ENCODE measurements at places on chromosomes 1 and 21.

- DNase-seq = no peak
These were observed 147.7 kb downstream of the DMRTA2 start for GRCh38 chr1:50275566-50275965.

DNA sequence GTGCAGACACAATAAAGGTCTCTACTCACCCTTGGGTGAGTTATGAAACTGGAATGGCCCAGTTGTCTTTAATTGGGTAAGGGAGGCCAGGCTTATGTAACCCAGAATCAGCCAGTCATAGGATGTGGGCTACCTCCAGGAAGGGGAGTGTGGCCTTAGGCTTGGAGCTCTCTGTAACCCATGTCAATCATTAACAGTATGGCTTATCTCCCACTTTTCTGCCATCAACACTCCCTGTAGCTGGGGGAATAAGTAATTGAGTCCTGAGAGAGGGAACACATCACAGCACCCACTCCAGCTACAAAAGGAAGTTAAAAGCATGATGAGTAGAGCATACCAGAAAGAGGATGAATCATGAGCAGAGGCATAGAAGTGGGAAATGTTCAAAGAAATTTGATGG, 327.0 kb upstream of the DUSP10 start:
- peak; percentile 57 for DNase-seq

GRCh38 chr1:54384918-54385726, 21.1 kb downstream of the SSBP3 start:
- no peak for DNase-seq

DNA sequence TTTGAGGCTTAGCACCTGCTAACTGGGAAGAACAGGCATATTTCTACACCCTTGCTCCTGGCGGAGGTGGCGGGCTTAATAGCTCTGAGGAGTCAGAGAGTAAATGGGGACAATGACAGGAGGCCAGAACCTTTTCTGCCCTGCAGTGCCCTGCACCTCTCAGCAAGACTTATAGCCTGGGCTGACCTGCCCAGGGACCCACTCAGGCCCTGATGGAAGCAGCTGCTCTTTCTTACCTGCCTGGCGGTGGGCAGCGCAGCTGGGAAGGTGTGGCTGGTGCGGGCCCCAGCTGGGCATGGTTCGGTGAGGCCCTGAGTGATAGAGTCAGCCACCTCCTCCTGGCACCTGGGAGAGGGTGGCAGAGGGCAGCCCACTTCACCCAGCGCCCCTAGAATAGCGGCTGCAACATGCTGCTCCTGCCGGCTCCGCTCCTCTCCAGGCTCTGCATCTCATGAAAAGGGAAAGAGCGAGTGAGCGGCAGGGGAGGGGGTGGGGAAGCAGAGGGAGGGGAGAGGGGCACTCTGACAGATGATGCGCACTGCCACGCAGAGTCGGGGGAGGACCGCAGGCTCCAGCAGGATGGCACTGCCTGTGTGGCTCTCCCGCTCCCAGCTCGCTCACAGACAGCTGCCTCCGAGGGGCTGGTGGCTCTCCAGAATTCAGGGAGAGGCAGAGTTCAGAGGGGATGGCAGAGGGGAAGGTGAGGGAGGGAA, at the start of gene RGS8:
Gene RGS8, minus strand, starts transcription at position 472 of the 713 bp plus-strand sequence. CDS start 14,938 bp downstream, outside the sequence.
- no peak for DNase-seq

DNA sequence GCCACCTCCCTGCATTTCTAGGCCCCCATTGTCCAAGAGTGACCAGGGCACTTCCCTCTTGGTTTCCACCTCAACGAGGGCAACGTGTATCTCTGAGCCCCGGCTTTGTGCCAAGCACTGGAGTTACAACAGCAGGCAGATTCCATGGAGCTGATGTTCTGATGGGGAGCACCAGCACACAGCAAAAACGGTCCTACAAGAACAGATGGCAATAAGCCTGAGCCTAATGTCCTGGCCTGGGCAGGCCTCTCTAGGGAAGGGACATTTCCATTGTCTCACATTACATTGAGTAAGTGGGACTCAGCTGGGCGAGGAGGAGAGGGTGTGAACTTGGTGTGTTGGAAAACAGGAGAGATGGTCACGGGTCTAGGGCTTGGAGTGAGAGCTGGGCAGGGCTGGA, 27.2 kb upstream of the NPPB start:
- no peak for DNase-seq

DNA sequence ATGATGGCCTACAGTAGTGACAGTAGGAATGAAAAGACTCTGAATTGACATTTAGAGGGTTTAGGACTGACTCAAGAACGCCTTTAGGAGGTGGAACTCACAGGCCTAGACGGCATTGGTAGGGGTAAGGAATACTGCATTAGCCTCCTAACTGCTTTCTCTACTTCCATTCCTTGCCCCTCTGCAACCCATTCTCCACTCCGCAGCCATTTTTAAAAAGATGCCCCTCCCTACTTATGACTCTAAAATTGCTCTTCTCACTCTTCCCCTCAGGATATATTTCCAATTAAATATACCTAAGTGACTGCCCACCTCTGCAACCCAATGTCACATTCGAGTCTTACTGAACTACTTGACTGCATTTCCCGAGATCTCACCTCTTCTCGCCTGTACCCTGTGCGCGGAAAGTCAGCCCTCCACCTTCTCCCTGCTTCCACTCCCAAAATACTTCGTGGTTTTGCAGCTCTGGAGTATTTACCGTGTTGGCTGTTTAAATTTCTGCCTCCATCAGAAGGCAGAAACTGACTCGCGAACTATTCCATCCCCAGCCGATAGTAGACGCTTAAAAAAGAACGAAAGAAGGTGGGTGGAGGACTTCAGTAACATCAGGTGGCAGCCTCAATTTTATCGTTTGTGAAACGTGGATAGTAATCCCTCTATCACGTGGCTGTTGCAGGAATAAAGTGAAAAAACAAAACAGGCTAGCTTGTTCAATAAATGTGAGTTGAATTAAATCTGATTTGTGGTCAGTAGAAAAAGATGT, 1.1 kb upstream of the YBX1 start:
- DNase-seq = peak; percentile 73

GRCh38 chr1:202165942-202166843, 5.8 kb upstream of the PTPN7 start:
- DNase-seq = no peak

DNA sequence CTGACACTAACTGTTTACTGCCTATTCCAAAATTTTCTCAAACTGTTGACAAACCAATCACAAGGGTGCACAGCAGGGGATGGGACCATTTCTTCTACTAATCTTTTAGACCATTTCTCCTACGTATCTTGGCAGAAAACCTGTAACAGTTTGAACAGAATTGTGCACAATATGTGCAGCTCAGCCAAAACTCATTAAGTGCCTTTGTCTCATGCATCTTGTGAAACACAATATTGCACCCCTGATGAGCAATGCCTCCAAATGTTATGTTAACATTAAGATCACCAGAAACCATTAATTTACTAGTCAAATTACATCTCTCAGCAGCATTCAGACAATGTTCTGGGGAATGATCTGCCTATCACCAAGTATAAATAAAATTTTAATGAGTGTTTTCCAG, 247.5 kb downstream of the NRIP1 start:
- DNase-seq = no peak

GRCh38 chr1:177479600-177479999, 308.8 kb downstream of the BRINP2 start:
- no peak for DNase-seq

GRCh38 chr21:42809577-42810475, 69.5 kb downstream of the WDR4 start:
- DNase-seq = no peak

DNA sequence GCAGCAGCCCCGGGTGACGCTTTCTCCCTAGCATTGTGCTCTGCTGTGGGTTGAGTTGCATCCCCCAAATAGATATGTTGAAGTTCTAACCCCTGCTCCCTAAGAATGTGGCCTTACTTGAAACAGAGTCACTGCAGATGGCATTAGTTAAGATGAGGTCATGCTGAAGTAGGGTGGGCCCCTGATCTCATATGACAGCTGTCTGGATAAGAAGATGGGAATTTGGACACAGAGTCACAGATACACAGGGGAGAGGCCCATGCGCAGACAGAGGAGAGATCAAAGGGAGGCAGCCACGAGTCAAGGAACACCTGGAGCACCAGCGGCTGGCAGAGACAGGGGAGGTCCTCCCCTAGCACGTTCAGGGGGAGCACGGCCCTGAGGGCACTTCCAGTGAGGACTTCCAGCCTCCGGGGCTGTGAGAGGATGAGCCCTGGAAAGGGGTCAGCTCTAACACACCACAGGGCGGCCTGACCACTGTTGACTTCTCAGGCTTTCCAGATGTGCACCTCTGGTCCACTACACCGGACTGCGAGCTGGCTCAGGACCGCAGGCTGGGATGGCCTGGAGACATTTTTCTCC, 46.4 kb downstream of the ABCG1 start:
- no peak for DNase-seq

GRCh38 chr21:33541105-33541711, 709 bp downstream of the GART start:
- peak; percentile 55 for DNase-seq

- DNase-seq = no peak
These were observed 633.9 kb upstream of the PTBP2 start for GRCh38 chr1:96087719-96088118.

GRCh38 chr1:156642265-156643048, 540 bp downstream of the BCAN start:
- no peak for DNase-seq

DNA sequence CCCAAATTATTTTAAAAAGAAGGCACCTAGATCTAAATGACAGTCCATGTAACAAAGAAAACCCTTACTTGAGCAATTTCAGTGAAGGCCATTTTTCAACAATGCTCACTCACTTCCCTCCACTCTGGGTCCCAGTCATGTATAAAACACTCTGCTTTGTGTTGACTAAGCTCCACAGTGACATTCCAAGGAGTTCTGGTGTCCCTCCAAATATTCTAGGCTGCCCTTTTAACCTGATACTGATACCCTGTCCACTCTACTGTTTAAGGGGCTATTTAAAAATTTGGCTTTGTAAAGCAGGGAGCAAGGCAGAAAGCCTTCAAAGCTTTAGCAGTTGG, 73.6 kb downstream of the GNG12 start:
- no peak for DNase-seq

GRCh38 chr1:55257958-55258357, 42.8 kb upstream of the USP24 start:
- DNase-seq = peak; percentile 36

DNA sequence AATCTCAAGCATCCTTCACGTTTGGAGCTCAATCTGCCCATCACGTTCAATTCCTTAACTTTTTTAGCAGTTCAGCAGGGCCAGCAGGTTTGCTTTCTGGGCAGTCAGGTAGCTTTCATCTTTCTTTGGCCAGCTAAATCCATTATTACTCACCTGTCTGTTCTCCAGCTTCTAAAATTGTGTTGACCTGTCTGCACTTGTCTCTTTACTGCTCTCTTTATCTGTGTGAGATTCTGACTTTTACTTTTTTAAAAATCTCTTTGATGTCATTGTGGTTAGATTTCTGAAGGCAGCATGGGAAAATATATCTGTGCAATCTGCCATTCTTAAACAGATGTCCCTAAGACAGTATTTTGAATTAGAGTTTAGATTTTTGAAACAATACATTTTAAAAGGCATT, 24.9 kb upstream of the CYYR1 start:
- DNase-seq = no peak

- no peak for DNase-seq
These were observed 26.3 kb downstream of the KCNA3 start for GRCh38 chr1:110648417-110648816.

DNA sequence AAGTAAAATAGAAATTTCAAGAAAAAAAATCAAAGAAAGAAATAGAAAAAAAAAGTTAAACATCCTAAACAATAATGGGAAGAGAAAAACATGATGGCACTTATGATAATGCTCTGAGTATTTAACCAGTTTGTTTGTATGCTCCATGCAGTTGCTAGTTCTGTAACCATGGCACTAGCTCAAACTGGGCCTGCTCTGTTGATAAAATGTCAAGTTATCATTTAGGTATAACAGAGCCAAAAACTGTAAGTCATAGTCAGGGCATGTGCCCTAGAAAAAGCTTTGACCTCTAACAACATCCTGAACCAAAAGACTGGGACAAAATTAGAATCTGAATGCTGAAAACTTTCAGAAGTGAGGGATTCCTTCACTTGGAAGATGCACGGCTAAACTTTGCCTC, 148.9 kb downstream of the KCNT2 start:
- DNase-seq = no peak

- DNase-seq = no peak
These were observed 164.9 kb upstream of the ADGRL2 start for GRCh38 chr1:81635816-81636215.

GRCh38 chr1:211323156-211324063, 3.2 kb upstream of the TRAF5 start:
- DNase-seq = peak; percentile 89

- peak; percentile 53 for DNase-seq
These were observed 20.4 kb downstream of the H3-3A start for GRCh38 chr1:226082959-226083301.

DNA sequence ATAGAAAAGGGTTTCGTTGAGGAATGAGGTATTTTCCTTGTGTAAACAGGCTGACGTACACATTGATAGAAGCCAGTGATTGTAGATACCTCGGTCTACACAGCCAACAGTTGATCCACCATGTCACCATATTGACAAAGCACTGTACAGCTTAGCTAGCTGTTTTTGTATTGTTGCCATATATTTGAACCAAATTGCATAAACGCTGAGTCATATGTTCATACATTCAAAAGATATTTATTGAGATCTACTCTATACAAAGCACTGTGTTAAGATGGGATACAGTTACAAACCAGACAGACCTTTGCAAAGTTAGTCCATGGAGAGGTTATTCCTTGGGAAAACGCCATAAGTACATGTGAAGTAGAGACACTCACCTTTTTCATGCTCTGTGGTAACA, 132.4 kb upstream of the ATP1B1 start:
- DNase-seq = no peak

GRCh38 chr1:27595597-27595996, 8.3 kb downstream of the AHDC1 start:
- no peak for DNase-seq

- no peak for DNase-seq
These were observed 33.6 kb downstream of the AHDC1 start for GRCh38 chr1:27570356-27570755.

- DNase-seq = no peak
These were observed 11.8 kb upstream of the CSF1 start for GRCh38 chr1:109898842-109899241.

DNA sequence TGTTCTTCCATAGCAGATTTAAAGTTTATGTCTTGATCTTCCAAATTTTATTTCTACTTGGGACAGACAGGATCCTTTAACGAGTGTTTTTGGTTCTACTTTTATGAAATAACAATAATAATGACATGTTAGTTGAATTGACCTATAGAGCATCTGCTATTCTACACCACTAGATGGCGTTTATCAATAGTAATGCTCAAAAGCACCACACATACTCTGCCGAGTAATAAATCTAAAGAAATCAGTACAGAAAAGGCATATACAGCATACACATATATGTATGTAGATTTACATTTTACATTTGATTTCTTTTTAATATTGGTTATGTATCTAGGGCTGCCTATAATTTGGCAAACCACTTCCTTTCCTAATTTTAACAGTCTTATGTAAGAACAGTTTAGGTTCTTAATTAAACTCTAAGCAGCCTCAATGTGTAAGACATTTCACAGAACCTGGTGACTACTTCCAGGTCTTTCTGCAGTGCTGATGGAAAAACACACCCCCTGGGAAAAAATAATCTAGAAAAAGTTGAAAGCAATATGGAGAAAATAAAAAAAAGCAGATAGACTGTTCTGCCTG, 5.9 kb upstream of the SIPA1L2 start:
- peak; percentile 85 for DNase-seq

GRCh38 chr1:43969416-43969745, 429 bp upstream of the DPH2 start:
- no peak for DNase-seq
